ENCODE measurements at places on chromosomes 16 and 17.

- DNase-seq = no peak
These were observed 5.1 kb upstream of the RASL10B start for GRCh38 chr17:35726127-35726952.

GRCh38 chr17:58224315-58224714 lies 5.3 kb upstream of the MKS1 start:
- no peak for DNase-seq

- no peak for DNase-seq
These were observed 8.3 kb downstream of the AXIN2 start for GRCh38 chr17:65553009-65553645.

- DNase-seq = no peak
These were observed 10.7 kb downstream of the SPNS2 start for GRCh38 chr17:4509401-4509800.

DNA sequence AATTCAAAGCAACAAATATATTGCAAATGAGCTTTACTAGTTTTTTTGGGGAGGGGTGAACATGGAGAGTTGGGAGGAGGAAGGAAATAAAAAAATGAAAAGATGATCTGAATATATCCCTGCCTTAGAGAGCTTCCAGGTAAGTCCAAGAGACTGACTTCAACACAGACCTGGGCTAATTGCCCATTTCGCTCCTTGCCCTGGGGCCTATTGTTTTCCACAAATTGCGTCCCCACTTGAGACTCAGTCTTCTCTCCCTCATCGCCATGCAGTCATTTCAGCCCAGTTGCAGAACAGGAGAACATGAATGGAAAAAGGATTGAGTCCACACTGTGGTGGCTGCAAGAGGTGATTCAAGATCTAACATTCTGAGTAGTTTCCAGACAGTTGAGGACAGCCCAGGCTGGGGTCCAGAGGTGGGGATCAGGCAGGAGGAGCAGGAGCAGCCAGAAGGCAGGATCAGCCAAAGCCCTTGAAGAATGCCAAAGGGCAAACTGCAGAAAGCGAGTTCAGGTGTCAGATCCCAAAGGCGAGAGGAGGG lies 21.6 kb upstream of the TOB1 start:
- DNase-seq = no peak

GRCh38 chr17:1588821-1589585 lies 26.4 kb upstream of the PITPNA start:
- DNase-seq = no peak

DNA sequence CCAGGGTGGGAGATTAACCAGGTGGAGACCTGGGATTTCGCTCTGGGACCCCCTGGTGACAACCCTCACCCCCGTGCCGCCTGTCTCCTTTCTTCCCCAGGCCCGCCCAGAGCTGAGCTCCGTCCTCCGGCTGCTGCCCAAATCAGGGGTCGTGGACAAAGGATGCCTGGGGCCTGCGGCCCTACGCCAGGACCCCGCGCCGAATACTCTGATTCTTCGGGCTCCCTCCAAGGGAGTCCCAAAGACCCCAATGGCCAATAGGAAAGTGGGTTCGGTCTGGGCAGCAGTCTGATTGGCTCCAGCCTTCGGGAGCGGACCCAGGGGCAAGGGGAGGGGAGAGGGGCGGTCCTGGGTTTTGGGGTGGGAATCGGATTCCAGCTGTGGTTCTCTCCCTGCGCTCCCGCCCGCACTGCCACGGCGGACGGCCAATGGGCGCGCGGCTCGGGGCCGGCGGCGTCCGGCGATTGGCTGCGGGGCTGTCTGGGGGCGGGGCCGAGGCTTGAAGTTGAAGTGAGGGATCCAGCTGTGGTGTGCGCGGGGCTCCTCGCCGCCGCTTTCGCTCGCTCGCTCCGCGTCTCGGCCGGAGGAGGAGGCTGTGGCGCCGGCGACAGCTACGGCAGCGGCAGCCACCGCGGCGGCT lies at the start of gene CACNA1G:
CACNA1G (plus strand) TSS at position 531 of the 640 bp plus-strand sequence. CDS start 745 bp downstream, outside the sequence.
- peak; percentile 81 for DNase-seq
